Right atrium auricular region (tissue), 2 donors: ENCODE measurements at places on chromosomes 7 and 10. TPM values are rescaled to one million over a fixed set of nuclear protein-coding genes. Genes with fewer than 3 reads are reported as not detected.

DNA sequence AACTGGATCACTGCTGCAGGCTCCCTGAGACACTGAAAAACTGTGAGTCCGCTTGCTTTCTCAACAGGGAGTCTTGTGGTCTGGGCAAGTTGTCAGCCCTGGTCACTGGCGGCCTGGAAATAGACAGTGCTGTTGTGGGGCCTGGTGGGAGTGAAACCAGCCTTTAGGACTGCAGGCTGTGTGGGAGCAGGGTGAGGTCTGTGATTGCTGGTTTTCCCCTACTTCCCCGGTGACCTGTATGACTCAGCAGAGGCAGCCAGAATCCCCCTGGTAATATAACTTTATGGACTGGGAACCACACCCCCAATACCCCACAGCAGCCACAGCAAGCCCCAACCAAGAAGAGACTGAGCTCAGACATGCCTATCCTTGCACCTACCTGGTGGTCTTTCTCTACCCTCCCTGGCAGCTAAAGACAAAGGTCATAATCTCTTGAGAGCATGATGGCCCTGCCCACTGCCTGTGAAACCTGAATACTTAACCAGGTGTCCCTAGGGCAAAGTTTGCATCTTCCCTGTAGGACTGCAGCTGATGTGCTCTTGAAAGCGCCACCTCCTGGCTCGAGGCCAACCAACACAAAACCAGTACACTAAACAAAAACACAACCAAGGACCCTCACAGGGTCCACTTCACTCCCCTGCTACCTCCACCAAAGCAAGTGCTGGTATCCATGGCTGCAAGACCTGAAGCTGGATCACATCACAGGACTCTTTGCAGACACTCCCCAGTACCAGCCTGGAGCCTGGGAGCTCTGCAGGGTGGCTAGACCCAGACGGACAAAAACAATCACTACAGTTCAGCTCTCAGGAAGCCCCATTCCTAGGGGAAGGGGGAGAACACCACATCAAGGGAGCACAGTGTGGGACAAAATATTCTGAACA, 7.2 kb upstream of the ADAM22 start:
- H3K27me3 ChIP-seq: no peaks in the 10 kb centered on the region
- H3K27ac ChIP-seq: no peak overlapping the region
- no peak for DNase-seq
- no peaks in the 10 kb centered on the region for H3K36me3 ChIP-seq

DNA sequence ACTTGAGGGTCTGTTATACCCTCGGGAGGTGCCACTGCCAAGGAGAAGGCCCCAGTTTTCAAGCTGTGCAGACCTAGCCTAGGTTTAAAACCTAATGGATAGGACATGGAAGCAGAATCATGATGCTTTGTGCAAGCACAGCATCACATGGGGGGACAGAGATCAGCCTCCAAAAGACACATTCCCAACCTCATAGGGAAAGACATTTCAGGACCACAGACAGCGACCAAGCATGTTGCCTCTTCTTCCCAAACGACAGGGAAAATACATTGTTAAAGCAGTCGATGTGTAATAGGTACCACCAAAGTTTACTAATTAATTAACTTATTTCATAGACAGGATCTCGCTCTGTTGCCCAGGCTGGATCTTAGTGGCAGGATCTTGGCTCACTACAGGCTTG, 573.9 kb downstream of the TCERG1L start:
- no peaks in the 10 kb centered on the region for H3K4me1 ChIP-seq
- H3K36me3 ChIP-seq: no peaks in the 10 kb centered on the region
- no peak for DNase-seq
- no peak overlapping the region for H3K27ac ChIP-seq
- H3K4me3 ChIP-seq: no peak overlapping the region
- H3K27me3 ChIP-seq: no peaks in the 10 kb centered on the region

- H3K36me3 ChIP-seq: no peaks in the 10 kb centered on the region
- H3K27ac ChIP-seq: no peak overlapping the region
- no peak for DNase-seq
- no peaks in the 10 kb centered on the region for H3K27me3 ChIP-seq
Observed at GRCh38 chr10:116457488-116457887, 29.8 kb downstream of the PNLIPRP3 start.

DNA sequence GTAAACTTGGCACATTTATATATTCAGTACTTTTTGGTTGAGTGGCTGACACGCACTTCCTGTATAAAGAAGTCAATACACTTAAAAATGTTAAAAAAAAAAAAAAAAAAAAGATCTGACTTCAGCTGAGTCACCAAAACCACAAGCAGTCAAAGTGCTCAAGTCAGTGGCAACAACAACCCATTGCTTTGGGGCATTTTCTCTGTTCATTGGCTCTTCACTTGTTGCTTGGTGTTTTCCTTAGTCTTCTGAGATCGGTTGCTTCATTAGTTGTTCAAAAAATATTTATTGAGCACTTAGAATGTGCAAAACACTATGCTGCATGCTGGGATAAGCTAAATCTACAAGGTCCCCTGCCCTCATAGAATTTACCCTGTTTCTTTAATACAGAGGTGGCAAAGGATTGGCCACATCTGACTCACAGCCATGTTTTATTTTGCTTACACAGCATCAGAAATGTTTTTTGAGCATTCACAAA, 63.7 kb downstream of the ZNRF2 start:
- H3K36me3 ChIP-seq: no peaks in the 10 kb centered on the region
- H3K27ac ChIP-seq: peak overlapping the region; percentile 12
- H3K4me3 ChIP-seq: no peak overlapping the region
- no peaks in the 10 kb centered on the region for H3K27me3 ChIP-seq

DNA sequence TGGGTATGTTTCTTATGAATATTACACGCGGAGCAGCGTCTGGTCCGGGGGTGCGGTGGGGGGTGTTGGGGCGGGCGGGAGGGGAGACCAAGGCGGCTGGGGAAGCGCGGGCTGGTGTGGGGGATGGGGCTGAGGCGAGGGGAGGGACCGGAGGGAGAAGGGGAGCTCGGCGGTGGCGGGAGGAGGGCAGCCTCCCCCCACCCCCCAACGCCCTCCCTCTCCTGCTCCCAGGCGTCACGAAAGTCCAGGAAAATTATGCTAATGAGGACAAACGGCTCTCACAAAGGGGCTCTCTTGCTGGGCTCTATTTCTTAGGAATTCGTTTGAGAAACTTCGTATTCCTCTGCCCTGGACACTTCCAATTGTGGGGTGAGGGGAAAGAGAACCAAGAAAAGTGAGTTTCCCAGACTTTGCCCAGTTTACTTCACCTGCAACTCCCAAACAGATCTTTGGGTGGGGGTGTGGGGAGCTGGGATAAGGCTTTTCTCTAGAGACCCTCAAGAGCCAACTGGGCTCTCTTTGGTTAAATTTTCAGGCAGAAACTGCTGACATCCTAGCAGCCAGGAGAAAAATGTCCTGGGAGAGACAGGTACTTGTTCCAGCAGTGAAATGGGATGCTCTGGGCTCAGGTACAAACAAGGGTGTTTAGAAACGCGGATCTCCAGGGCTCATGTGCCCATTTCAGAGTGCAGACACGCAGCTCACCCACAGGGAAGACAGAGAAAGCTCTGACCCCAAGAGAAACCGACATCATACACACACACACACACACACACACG, 11.7 kb upstream of the HOXA2 start:
- no peak for DNase-seq
- no peaks in the 10 kb centered on the region for H3K36me3 ChIP-seq
- H3K27me3 ChIP-seq: peaks cover 14% of the 10 kb centered on the region
- peaks cover 27% of the 10 kb centered on the region for H3K4me1 ChIP-seq
- peak overlapping the region; percentile 71 for H3K27ac ChIP-seq

GRCh38 chr10:90960355-90960814, 39.5 kb upstream of the ANKRD1 start:
- H3K4me3 ChIP-seq: no peak overlapping the region
- no peak for DNase-seq
- H3K4me1 ChIP-seq: peaks cover 3% of the 10 kb centered on the region
- no peaks in the 10 kb centered on the region for H3K27me3 ChIP-seq
- no peaks in the 10 kb centered on the region for H3K36me3 ChIP-seq

DNA sequence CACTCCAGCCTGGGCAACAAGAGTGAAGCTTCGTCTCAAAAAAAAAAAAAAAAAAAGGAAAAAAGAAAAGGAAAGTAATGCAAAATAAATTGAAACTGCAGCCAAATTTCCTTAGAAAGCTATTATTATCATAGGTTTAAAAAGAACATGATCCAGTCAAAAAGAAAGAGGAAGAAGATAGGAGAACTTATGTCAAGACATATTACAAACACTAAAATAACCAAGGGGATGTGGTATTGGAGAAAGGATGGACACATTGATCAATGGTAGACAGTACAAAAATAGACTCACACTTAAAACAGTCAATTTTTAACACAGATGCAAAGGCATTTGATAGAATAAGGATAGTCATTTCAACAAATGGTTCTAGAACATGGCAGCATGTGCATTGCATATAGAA, 27.3 kb upstream of the PFKP start:
- no peak for DNase-seq
- H3K27me3 ChIP-seq: no peaks in the 10 kb centered on the region
- H3K27ac ChIP-seq: no peak overlapping the region
- no peak overlapping the region for H3K4me3 ChIP-seq

DNA sequence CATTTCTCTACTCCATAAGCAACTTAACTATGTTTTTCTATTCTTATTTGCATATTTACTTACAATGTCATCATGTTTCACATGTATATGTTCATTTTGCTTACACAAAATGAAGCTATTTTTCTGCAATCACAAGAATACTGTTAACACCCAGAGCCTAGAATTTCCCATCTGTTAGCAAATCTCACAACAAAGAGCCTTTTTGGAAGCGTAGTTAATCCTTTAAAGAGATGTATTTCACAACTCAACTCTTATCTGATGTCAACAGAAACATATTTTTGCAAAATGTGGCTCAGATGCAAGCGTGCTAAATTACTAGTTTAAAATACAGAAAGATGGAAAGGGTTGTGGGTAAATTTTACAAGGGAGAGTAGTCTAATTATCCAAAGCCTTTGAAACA, 110.6 kb upstream of the COL1A2 start:
- no peak overlapping the region for H3K27ac ChIP-seq
- DNase-seq: no peak
- no peaks in the 10 kb centered on the region for H3K4me1 ChIP-seq
- no peaks in the 10 kb centered on the region for H3K36me3 ChIP-seq

DNA sequence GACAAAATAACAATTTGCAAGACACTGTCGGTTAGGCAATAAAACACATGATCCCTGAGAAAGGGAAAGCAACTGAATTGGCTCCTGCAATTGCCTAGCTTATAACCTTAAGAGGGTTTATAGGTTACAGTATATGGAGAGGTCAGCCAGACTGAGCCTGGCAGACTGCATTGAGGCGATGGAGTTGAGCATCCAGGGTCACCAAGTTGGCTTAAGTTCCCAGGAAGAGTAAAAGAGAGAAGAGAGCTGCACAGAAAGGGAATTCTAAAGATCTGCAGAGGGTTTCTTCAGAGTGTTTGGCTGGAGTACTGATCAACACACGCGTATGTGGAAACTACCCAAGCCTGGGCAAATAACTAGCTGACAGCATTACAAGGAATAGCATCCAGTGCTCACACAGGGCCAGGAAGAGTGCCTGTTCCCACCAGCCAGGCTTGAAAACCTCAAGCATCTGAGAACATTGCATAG, 11.2 kb downstream of the ANKMY2 start:
- H3K4me3 ChIP-seq: no peak overlapping the region
- no peak for DNase-seq
- peaks cover 27% of the 10 kb centered on the region for H3K4me1 ChIP-seq
- H3K36me3 ChIP-seq: no peaks in the 10 kb centered on the region

GRCh38 chr10:109899356-109900331, 23.7 kb downstream of the XPNPEP1 start:
- H3K36me3 ChIP-seq: no peaks in the 10 kb centered on the region
- no peak overlapping the region for H3K4me3 ChIP-seq
- no peak for DNase-seq
- H3K4me1 ChIP-seq: no peaks in the 10 kb centered on the region
- peak overlapping the region; percentile 74 for H3K27ac ChIP-seq

DNA sequence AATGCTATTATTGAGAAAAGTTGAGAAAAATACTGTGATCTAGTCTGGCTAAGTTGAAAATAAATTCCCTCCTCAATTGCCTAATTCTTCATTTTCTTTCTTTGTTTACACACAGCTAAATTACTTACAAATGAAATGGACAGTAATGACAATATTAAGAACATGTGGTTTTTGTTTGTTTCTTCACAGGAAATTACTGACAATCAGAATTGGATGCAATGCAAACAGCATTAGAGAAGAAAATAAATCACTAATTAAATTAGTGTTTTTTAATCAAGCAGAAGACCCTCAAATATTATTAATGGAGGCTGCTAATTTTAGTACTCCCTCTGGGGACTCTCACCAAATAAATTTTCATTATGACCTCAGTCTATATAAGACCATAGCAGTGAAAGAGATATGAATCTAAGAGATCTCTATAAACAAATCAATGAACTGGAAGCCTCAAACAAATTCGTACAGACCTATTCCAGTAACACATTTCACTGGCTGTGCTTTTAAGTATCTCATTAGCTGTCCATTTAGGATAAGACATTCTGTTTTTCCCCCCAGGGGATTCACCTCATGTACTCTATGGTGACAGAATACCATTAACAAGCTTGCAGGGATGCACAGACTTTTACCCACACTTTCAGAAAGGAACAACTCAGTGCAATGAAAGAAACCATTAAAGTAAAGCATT, 202.0 kb upstream of the DGKB start:
- no peak for DNase-seq
- no peak overlapping the region for H3K4me3 ChIP-seq
- H3K4me1 ChIP-seq: no peaks in the 10 kb centered on the region
- H3K27me3 ChIP-seq: no peaks in the 10 kb centered on the region

- no peak overlapping the region for H3K27ac ChIP-seq
- no peaks in the 10 kb centered on the region for H3K27me3 ChIP-seq
- DNase-seq: no peak
- peaks cover 52% of the 10 kb centered on the region for H3K36me3 ChIP-seq
- no peaks in the 10 kb centered on the region for H3K4me1 ChIP-seq
Observed at GRCh38 chr7:30634193-30634626, 39.5 kb downstream of the GARS1 start.

- H3K4me3 ChIP-seq: no peak overlapping the region
- H3K4me1 ChIP-seq: no peaks in the 10 kb centered on the region
- H3K27ac ChIP-seq: no peak overlapping the region
- DNase-seq: no peak
- H3K27me3 ChIP-seq: no peaks in the 10 kb centered on the region
Observed at GRCh38 chr7:127047521-127047920, 205.2 kb downstream of the GRM8 start.

- H3K4me3 ChIP-seq: no peak overlapping the region
- DNase-seq: no peak
- H3K27ac ChIP-seq: no peak overlapping the region
Observed at GRCh38 chr10:7151538-7151937, 259.3 kb downstream of the SFMBT2 start.

- no peaks in the 10 kb centered on the region for H3K27me3 ChIP-seq
- no peak overlapping the region for H3K27ac ChIP-seq
- H3K4me3 ChIP-seq: no peak overlapping the region
- H3K36me3 ChIP-seq: no peaks in the 10 kb centered on the region
- H3K4me1 ChIP-seq: no peaks in the 10 kb centered on the region
Observed at GRCh38 chr7:41156268-41156667, 546.6 kb downstream of the INHBA start.

The NKX2-3 gene
- total RNA-seq: not detected

The OR2A1 gene
- not detected for total RNA-seq

The KEL gene
- 0.12 TPM for total RNA-seq

The SSBP1 gene
- 119 TPM for total RNA-seq

The ATG9B gene
- total RNA-seq: not detected

The PTPN20 gene
- total RNA-seq: 7.5 TPM

The TMEM273 gene
- 14.8 TPM for total RNA-seq

The TEX36 gene
- total RNA-seq: not detected

The GRM3 gene
- not detected for total RNA-seq

The CALCR gene
- total RNA-seq: 0.15 TPM

The MINDY4 gene
- total RNA-seq: 5.4 TPM
